CD4-positive, alpha-beta memory T cell (primary cell): ENCODE measurements at places on chromosomes 16 and 17. TPM values are rescaled to one million over a fixed set of nuclear protein-coding genes. Genes with fewer than 3 reads are reported as not detected.

GRCh38 chr16:17850581-17851250 is 380.0 kb upstream of the XYLT1 start:
- H3K27ac ChIP-seq, result no peak overlapping the region
- H3K27me3 ChIP-seq, result no peaks in the 10 kb centered on the region
- H3K4me1 ChIP-seq, result no peaks in the 10 kb centered on the region
- no peak for DNase-seq
- H3K36me3 ChIP-seq, result no peaks in the 10 kb centered on the region

Gene CTRL
- total RNA-seq, result 5.1 TPM

DNA sequence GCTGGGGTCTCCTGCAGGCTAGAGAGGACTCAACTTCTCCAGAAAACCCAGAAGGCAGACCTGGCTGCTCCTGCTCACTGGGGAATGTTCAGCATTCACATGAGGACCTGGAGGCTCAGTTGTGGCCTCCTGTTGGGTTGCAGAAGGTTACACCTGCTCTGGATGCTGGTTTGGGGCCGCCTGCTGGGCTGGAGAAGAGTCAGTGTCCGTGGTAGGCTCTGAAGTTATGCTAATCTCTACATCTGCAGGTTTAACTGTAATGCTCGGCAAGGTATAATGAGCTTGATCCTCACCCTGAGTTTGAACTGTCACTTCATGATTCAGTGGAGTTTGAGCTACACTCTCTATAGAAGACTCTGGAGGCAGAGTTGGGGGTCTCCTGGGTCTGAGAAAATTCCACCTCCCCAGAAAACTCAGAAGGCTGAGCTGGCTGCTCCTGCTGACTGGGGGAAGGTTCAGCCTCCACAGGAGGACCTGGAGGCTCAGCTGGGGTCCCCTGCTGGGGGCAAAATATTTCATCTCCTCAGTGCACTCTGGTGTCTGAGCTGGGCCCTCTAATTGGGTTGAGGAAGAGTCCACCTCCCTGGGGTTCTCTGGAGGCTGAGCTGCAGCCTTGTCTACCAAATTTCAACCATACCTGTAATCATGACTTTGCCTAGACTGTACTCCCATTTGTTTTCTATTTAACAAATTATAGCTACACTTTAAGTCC is 23.5 kb downstream of the RDM1 start:
- no peak overlapping the region for H3K27ac ChIP-seq
- no peak overlapping the region for H3K4me3 ChIP-seq
- no peaks in the 10 kb centered on the region for H3K36me3 ChIP-seq
- no peaks in the 10 kb centered on the region for H3K27me3 ChIP-seq
- DNase-seq, result no peak
- H3K4me1 ChIP-seq, result no peaks in the 10 kb centered on the region

DNA sequence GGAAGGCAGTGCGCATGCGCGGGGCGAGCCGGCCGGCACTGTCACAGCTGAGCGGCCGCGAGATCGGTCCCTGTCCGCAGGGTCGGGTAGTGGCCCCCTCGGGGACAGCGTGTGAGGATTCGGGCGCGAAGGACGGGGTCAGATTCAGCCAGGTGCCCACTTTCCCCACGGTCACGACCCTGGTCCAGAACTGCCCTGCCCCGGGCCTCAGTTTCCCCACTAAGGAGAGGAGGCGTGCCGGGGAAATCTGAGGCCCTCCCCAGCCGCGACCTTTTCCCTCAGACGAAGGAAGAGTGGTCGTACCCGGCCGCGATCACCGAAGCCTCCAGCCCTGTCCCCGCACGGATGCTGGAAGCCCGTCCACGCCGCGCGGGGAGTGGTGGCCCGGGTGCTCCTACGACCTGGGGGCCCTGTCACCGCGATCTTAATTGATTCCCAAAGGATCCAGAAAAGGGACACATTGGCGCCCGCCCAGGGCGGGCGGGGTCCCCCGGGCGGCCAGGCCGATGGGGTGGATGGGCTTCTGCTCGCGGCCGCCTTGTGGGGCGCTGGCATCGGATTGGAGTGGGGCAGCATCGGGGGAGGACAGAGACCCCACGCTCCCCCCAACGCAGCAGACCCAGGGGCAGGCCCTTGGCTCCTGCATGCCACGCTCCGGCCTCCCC is 57.7 kb downstream of the SRL start:
- no peaks in the 10 kb centered on the region for H3K36me3 ChIP-seq
- H3K27ac ChIP-seq, result peak overlapping the region; percentile 51
- no peaks in the 10 kb centered on the region for H3K4me1 ChIP-seq
- no peak for DNase-seq
- H3K4me3 ChIP-seq, result peak overlapping the region; percentile 14
- H3K27me3 ChIP-seq, result no peaks in the 10 kb centered on the region

DNA sequence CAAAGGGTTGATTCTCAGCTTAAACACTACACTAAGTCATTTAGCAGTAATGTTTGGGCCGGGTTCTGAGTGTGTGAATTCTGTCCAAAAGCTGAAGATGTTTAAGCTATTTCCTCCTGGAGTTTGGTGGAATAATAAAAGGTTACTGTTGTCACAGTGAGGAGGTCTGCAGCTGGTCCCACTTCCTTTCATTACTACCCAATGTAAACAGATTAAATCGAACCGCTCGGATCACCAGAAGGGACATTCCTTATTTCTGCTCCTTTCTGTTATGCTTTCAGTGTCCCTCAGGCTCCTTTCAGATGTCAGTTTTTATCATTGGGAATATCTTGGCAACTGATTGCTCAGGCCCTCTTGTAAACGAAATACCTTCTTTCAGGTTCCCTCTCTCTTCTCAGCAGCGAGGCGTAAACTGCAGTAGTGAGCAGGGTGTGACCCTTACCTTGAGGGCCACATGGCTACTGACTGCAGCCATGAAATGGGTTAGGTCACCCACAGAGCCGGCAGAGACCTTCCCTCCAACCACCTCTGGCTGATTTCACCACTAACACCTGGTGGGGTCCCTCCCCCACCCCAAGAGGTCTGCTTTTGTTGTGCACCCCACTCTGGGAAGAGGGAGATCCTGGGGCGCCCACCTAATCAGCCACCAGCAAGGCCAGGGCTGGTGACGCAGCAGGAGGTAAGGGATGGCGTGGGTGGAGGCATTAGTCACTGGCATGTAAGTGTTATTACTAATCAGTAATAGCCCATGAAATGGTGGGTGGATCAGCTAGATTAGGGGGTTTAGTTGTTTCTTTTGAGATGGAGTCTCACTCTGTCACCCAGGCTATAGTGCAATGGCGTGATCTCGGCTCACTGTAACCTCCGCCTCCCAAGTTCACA is 117.6 kb downstream of the VPS53 start:
- H3K36me3 ChIP-seq, result peaks cover 9% of the 10 kb centered on the region
- no peaks in the 10 kb centered on the region for H3K4me1 ChIP-seq
- DNase-seq, result no peak

- no peaks in the 10 kb centered on the region for H3K27me3 ChIP-seq
- H3K4me1 ChIP-seq, result no peaks in the 10 kb centered on the region
- H3K4me3 ChIP-seq, result no peak overlapping the region
Observed at GRCh38 chr17:67021196-67021595, 23.2 kb upstream of the CACNG1 start.

- no peaks in the 10 kb centered on the region for H3K27me3 ChIP-seq
- H3K4me1 ChIP-seq, result peaks cover 27% of the 10 kb centered on the region
- H3K4me3 ChIP-seq, result no peak overlapping the region
- no peaks in the 10 kb centered on the region for H3K36me3 ChIP-seq
- peak overlapping the region; percentile 55 for H3K27ac ChIP-seq
Observed at GRCh38 chr16:29148867-29149272, 164.0 kb downstream of the LAT start.

GRCh38 chr16:84451781-84452180 is 52.7 kb downstream of the MEAK7 start:
- H3K36me3 ChIP-seq, result no peaks in the 10 kb centered on the region
- H3K4me1 ChIP-seq, result no peaks in the 10 kb centered on the region
- DNase-seq, result no peak
- H3K4me3 ChIP-seq, result no peak overlapping the region

- H3K4me1 ChIP-seq, result peaks cover 8% of the 10 kb centered on the region
- no peaks in the 10 kb centered on the region for H3K36me3 ChIP-seq
- no peak overlapping the region for H3K27ac ChIP-seq
- H3K27me3 ChIP-seq, result no peaks in the 10 kb centered on the region
- no peak for DNase-seq
Observed at GRCh38 chr16:56871172-56871593, 6.2 kb downstream of the SLC12A3 start.

- peaks cover 54% of the 10 kb centered on the region for H3K4me1 ChIP-seq
- H3K36me3 ChIP-seq, result no peaks in the 10 kb centered on the region
- H3K4me3 ChIP-seq, result no peak overlapping the region
- H3K27me3 ChIP-seq, result no peaks in the 10 kb centered on the region
Observed at GRCh38 chr17:48457080-48457836, 27.2 kb upstream of the SKAP1 start.

Gene TNRC6A
- 99.3 TPM for total RNA-seq

- H3K27me3 ChIP-seq, result no peaks in the 10 kb centered on the region
- peaks cover 88% of the 10 kb centered on the region for H3K4me1 ChIP-seq
- DNase-seq, result peak; percentile 79
- H3K4me3 ChIP-seq, result peak overlapping the region; percentile 36
- H3K27ac ChIP-seq, result peak overlapping the region; percentile 85
- H3K36me3 ChIP-seq, result peaks cover 26% of the 10 kb centered on the region
Observed at GRCh38 chr17:38898812-38899348, 26.5 kb upstream of the LASP1NB start.

Gene PRR35
- not detected for total RNA-seq

Gene GLIS2
- total RNA-seq, result not detected

DNA sequence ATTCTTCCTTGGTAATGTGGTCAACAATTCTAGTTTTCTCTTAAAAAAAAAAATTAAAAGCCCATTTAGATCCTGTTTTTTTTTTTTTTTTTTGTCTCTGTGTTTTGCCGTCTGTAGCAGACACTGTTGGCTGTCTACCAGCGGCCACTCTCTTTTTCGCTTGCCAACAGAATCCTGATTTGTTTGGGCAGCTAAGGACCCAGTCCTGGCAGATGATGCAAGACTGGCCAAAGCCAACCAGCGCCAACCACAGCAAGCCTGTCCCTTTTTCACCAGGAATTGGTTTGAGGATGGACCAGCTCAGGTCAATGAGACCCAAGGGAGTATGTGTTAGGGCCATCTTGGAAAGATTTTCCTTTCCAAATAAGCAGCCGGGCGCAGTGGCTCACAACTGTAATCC is 28.2 kb downstream of the ST3GAL2 start:
- no peak for DNase-seq
- H3K4me3 ChIP-seq, result no peak overlapping the region
- H3K27ac ChIP-seq, result no peak overlapping the region

- H3K27ac ChIP-seq, result no peak overlapping the region
- H3K36me3 ChIP-seq, result no peaks in the 10 kb centered on the region
- no peaks in the 10 kb centered on the region for H3K4me1 ChIP-seq
Observed at GRCh38 chr17:8311131-8311790, 1.2 kb downstream of the ARHGEF15 start.

- no peak overlapping the region for H3K27ac ChIP-seq
- no peak overlapping the region for H3K4me3 ChIP-seq
- no peaks in the 10 kb centered on the region for H3K36me3 ChIP-seq
- H3K4me1 ChIP-seq, result no peaks in the 10 kb centered on the region
- no peaks in the 10 kb centered on the region for H3K27me3 ChIP-seq
- no peak for DNase-seq
Observed at GRCh38 chr17:151886-152859, 14.8 kb downstream of the SCGB1C2 start.

DNA sequence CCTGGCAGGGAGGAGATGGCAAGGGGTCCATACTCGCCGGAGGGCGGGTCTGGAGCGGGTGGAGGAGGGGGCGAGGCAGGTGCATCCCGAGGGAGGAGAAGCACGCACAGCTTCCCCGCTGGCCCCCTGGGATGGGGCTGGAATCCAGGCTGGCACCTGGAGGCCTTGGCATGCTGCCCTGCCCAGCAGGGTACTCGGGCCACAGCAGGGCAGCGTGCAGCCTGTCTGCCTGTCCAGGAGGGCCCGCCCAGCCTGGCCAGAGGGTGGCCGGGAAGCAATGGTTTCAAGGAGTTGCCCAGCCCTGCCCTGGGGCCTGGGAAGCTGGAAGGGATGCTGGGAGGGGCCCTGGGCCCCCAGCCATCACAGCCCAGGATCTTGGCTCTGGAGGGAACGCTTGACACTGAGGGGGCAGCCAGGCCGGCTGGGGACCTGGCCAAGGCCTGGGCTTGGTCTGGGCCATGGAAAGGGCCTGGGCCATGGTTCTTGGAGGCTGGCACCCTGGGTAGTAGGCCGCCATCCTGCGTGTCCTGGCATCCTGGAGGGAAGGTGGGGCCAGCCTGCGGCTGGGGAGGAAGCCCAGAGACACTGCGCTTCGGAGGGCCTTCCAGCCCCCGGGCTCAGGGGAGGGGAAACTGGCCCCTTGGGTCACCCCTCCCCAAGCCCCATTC is 1.1 kb downstream of the GLIS2 start:
- H3K4me3 ChIP-seq, result no peak overlapping the region
- no peaks in the 10 kb centered on the region for H3K27me3 ChIP-seq
- H3K4me1 ChIP-seq, result peaks cover 23% of the 10 kb centered on the region
- no peak overlapping the region for H3K27ac ChIP-seq
- DNase-seq, result no peak

- no peaks in the 10 kb centered on the region for H3K27me3 ChIP-seq
- H3K4me1 ChIP-seq, result peaks cover 16% of the 10 kb centered on the region
- H3K4me3 ChIP-seq, result no peak overlapping the region
- no peaks in the 10 kb centered on the region for H3K36me3 ChIP-seq
- no peak for DNase-seq
Observed at GRCh38 chr17:76354747-76355310, 1.1 kb upstream of the PRPSAP1 start.

DNA sequence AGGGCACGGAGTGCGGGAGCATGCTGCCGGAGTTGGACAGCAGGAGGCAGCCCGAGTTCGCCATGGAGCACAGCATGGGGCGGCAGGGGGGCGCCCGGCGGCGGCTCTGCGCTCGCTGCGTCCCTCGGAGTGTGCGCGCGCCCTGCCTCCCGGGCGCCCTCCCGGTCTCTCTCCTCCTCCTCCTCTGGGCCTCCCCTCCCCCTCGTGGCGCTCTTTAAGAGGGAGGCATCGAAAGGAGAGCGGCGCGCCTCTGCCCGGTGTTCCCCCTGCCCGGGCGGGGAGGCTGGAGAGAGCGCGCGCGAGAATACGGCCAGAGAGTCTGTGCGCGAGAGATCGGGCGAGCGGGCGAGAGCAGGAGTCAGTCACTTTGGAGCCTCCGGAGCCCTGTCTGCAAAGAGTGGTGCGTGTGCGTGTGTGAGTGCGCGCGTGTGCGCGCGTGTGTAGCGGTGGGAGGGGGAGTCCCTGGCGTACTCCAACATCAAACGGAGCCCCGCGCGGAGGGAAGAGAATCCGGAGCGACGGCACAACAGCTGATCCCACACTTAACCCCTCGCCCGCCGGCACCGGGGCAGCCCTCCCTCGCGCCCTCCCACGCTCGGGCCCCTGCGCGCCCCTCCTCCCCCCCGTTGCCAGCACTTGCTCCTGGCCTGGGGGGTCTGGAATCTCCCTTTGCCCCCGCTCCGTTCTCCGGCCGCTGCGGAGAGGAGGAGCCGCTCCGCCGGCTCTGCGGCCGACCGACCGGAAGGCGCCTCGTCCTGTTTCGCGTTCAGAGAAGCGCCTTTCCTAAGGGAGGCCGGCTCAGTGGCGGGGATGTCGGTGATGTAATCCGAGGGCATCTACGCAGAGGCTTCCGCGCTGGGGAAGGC is 108.9 kb downstream of the ENGASE start:
- no peak overlapping the region for H3K4me3 ChIP-seq
- no peaks in the 10 kb centered on the region for H3K4me1 ChIP-seq
- DNase-seq, result no peak
- H3K27me3 ChIP-seq, result peaks cover 3% of the 10 kb centered on the region
- no peaks in the 10 kb centered on the region for H3K36me3 ChIP-seq

Gene TMIGD1
- not detected for total RNA-seq

Gene TTYH2
- 42.4 TPM for total RNA-seq
